Activated CD4-positive, alpha-beta T cell treated with anti-CD3 and anti-CD28 coated beads for 48 hours (primary cell): ENCODE measurements at places on chromosomes 5 and 9.

- DNase-seq, result no peak
Observed at GRCh38 chr5:56461584-56461983, 228.5 kb upstream of the ANKRD55 start.

GRCh38 chr9:130499804-130500263, 55.1 kb downstream of the ASS1 start:
- peak; percentile 21 for DNase-seq

- no peak for DNase-seq
Observed at GRCh38 chr5:94544031-94544650, 74.3 kb downstream of the KIAA0825 start.

- DNase-seq, result peak; percentile 1
Observed at GRCh38 chr9:133717113-133718031, 20.8 kb downstream of the SARDH start.

DNA sequence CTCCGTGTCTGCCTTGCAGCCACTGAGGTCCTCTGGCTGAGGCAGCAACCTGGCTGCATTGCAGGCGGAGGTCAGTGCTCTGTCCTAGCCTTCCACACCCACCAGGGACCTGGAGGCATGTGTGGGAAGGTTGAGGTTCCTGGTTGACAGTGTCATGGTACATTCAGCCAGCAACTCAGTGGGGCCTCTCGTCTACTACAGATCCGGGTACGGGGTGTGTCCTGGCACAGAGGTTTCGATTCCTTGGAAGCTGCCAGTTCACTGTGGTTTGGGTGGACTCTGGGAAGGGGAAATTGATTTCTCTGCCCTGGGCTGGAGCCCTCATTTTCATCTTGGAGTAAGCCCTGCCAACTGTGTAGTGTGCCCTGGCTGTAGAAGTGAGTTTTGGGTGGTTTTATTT, 45.1 kb downstream of the PDE8B start:
- no peak for DNase-seq

- no peak for DNase-seq
Observed at GRCh38 chr9:133572821-133573361, 36.3 kb downstream of the FAM163B start.

DNA sequence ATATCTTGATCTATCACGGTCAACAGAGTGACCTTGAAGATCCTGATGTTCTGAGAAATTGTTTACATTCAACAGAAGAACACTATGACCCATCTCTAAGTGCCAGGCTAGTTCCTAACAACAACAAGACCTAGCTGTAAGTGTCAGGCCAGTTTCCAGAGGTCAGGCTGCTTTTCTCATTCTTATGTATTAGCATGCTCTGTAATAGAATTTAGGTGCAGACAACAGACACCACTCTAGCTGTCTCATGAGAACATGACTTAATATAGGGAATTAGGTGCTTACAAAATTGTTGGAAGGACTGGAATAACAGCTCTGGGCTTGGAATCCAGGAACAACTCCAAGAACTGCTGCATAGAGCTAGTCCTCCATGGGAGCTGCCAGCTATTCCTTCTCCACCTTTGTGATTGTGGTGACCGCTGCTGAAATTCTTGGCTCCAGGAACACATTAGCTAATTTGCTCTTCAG, 138.7 kb downstream of the SNX18 start:
- DNase-seq, result no peak

- no peak for DNase-seq
Observed at GRCh38 chr9:28318515-28318914, 745.2 kb upstream of the C9orf72 start.

DNA sequence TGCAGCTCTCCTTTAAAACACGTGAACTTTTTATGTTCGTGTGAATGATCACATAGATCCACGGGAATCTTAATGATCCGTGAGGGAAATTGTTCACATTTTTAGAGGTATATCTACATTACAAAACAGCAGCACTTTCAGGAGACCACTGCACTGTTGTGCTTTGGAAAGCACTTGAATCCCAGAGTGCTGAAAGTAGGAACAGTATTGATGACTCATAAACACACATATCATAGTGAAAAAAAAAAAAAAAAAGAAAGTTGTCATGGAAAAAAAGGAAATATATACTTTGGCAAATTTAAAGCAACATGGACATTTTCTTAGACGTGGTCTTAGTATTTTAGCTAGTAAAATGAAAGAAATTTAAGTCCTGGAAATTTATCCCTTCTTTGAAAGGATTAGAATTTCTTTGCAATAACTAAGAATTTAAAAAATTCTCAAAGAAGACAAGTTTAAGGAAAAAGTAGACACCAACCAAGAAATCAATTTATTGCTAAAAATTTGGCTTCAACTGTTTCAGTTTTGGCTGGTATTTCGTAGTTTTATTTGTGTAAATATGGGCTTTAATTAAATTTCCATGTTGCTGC, 55.4 kb downstream of the ADGRV1 start:
- no peak for DNase-seq

GRCh38 chr5:177064500-177065277, 22.0 kb upstream of the FGFR4 start:
- DNase-seq, result no peak

DNA sequence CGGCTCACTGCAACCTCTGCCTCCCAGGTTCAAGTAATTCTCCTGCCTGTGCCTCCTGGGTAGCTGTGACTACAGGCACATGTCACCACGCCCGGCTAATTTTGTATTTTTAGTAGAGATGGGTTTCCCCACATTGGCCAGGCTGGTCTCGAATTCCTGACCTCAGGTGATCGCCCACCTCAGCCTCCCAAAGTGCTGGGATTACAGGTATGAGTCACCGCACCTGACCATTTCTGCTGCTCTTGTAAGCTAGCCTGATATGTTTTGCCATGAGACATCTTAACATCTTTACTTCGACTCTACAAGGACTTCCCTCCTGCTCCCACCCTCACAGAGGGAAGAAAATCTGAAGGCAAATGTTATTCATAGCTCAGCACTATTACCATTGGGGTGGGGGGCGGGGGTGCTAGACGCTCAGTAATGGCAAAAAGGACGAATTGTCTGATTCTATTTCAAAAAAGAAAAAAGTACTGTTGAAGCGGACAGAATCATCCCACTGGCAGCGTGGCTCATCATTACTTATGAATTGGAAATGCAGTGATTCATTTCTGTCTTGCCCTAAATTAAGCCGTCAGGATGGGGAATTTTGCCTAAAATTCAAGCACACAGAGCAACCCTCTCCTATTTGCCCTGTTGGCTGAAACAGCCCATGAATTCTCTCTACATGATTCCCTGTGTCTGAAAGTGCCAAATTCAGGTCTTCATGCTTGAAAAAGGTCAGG, 46.4 kb upstream of the WWC1 start:
- no peak for DNase-seq

GRCh38 chr5:14676320-14676719, 11.8 kb downstream of the OTULIN start:
- peak; percentile 40 for DNase-seq

DNA sequence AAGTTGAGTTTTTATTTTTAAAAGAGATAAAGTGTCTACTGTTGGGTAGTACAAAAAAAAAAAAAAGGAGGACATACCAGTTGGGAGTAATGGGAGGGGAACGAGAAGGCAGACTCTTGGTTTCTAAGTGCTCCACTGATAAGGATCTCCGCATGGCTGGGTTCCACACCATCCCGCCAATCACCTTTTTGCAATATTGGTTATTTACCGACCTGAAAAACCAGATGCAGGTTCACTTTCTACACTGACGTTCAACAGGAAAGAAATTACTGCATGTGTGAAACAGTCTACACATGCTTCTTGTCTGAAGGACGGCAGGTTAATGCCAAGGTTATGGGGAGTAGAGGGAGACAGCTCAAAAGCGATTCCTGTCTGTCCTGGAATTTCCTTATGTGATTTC, 75.5 kb downstream of the PTPN3 start:
- DNase-seq, result no peak

DNA sequence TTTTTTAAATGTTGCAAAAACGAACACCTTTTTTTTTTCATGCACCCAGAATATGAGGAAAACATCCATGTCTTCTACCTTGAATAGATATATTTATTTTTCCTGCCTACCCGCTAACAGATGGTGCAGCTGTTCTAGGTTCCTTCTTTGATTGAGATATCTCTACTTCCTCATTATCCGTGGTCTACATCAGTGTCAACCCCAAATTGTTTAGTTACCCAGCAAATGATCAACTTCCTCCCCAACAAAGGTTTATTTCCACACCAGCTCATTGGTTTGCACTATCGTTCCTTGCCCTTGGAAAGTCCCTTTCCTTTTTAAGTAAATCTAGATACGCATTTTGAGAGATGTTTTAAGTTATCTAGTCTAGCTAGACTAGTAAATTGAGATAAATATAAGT, 166.4 kb downstream of the PRR16 start:
- no peak for DNase-seq

- DNase-seq, result no peak
Observed at GRCh38 chr5:180207593-180207992, 1.4 kb downstream of the RASGEF1C start.

DNA sequence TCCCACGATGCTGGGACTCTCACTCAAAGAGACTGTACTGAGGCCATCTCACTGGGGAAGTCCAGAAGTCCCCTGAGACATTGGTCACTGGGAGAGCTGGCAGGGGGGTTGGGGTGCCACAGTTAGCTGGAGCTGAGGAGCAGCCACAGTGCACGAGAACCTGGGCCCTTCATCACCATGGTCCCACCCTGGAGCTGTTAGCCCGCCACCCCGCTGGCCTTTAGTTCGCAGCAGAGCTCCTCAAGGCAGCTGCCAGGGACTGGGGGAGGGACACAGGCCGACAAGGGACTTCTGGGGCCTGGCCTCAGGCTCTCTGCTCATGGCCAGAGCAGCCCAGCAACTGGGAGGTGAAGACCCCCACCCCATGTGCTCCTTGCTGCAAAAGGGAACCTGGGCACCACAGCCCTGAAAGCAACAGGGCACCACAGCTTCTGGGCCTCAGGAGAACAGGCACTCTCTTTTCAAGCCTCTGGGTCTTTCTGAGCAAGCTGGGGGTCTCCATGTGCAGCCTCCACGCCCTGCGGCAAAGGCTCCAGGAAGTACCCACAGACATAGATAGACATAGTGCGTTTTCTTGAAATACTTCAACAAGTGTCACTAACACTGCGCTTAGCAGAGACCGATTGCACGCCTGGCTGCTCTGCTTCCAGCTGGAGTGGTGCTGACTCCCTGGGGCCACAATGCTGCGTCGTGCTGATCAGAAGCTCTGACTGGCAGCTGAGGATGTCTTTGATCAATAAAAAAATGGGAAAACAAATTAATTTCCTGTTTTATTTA, 46.0 kb downstream of the VAV2 start:
- no peak for DNase-seq

DNA sequence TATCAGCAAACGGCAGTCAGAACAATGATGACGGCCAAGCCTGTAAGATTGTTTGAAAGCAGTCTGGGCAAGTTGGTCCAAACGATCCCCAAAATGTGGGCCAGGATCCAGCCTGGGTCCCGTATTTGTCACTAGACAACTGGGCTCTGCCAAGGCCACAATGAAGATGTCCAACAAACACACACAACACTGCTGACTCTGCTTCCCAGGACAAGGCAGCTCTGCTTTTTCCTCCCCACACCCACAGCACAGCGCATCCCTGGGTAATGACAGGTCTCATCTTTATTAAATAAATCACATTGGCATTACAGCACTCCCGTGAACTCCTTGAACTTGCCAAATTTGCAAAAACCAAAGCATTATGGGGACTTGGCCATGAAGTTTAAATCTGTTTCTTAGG, 424.1 kb upstream of the ACTBL2 start:
- DNase-seq, result no peak

DNA sequence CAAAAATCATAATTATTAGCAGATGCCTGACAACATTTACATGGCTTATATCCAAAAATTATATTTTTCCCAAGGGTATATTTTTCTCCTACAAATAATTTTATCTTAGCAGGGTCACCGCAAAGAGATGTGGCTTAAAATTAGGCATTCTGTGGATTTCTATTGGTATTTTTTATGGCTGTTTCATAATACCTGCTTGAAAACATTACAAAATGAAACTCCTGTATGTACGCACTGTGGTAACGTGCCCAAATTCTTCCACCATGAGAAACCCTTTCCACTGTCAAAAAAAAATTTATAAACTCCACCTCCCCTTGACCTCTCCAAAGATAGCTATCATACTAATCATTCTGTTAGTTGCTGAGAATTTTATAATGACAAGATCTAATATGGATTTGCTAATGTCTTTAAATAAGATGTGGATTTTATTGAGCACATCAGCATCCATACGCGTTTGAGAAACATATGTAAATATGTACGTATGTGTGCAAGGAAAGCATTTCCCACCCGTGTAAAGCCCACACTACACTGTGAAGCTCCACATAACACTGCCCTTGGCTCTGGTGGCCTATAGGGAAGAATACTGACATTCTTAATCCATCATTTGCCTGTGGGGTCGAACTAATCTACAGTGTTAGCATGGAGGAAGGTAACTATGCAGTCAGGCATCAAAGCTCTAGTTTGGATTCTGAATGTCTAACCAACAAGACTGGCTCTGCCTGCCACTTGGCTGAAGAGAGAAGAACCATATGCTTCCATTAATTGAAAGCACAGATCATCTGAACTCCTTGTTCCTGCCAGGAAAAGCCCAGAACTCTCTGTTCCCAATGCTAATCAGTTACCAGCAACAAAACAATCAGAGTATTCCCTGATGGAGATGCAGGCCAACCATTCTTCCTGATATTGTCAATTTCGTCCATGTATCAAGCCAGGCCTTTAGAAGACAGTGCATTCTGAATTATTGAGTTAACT, 244.7 kb downstream of the SPOCK1 start:
- DNase-seq, result no peak

GRCh38 chr5:38117784-38118479, 140.4 kb upstream of the EGFLAM start:
- DNase-seq, result no peak

DNA sequence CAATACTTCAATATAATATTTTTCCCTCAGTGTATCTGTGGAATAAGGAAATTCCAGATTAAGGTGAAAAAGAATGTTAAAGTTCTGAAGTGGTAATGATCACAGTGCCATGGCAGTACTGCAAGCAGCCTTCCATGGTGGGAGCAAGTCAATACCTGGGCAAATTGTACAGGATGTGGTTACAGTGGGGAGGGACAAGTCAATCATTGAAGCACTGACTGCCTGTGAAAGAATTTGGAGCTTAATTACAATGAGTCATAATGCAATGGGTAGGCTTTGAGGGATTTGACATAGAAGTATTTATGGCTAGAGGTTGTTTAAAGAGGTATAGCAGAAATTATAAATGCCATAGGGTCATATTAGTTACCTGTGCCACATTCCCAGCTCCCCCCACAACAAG, 786.5 kb upstream of the ACO1 start:
- DNase-seq, result no peak

DNA sequence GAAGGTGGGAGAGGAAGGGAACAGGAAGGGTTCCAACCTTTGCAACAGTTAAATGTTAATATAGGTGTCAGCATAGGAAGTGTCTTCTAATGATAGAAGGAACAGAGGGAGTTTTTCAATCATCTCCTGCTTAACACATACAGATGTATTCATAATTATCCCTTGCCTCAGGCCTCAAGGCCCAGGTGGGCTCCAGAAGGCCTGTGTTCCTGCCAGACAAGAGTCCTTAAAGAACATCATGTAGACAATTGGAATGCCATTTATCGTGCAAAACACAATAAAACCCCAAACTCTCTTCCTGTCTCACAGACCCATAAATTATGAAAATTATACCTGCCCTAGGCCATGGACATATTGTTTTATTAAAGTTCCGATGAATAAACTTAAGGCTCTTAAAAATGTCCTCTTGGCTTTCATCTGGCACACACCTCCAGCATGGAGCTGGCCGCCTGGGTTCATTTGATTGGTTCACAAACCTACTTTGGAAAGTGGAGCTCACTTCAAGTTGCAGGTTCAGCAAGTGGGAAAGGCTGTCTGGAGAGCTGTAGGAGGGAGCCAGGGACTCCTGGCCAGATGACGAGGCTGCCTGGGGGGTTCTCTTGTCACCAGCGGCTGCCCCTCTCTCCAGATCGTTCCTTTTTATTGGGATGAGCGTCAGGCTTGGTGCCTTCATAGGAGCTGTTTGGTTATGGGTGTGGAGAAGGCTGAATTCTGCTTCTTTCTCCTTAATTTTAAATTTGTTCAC, 17.5 kb downstream of the SPRY4 start:
- DNase-seq, result no peak
